A172 (cell line): ENCODE measurements at places on chromosomes 11 and 22. TPM values are rescaled to one million over a fixed set of nuclear protein-coding genes. Genes with fewer than 3 reads are reported as not detected.

The SPECC1L gene
- 14.0 and 19.3 TPM in 2 replicates for total RNA-seq

- DNase-seq = no peak
Observed at GRCh38 chr11:112418438-112418837, 157.8 kb upstream of the PLET1 start.

The TIMM10 gene
- 59.7 and 95.9 TPM in 2 replicates for total RNA-seq

DNA sequence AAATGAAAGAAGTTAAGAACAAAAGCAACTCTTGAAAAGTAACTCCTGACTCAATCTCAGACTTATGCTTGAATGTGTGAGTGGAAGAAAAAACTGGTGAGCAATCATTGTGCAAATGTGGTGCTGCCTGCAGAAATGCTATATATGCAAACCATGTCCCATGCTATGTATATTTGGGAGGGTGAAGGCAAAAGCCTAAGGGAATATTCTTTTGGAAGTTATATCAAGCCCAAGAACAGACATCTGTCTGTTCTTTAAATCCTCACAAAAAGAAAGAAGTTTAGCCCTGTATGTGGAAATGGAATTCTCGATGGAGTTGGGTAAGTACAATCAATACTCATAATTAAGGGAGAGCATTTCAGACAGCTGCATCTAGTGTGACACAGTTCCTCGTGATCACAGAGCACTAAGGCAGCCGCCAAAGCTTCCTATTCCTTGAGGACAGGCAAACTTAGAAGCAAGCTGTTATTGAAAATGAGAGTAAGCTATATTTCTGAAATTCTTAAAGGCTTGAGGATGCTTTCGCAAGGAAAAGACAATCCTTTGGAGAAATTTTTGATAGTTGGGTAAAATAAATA, 406.5 kb upstream of the CHORDC1 start:
- no peak for DNase-seq

DNA sequence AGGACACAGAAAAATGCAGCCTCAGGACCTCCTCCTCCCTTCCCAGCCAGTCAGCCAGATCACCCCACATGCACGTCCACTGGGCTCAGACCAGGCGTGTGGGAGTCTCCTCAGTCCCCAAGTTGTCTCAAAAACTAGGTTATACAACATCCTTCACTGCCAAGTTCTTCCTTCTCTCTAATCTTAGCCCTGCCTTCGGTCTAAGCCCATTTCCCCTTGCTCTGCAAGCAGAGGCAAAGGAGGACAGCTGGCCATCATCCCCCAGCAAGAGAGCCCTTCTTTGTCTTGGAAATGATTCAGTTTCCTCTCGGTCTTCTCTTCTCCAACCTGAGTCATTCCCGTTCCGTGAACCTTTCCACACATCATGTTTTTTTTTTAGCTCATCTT, 14.0 kb upstream of the NRGN start:
- DNase-seq = peak; percentile 29

DNA sequence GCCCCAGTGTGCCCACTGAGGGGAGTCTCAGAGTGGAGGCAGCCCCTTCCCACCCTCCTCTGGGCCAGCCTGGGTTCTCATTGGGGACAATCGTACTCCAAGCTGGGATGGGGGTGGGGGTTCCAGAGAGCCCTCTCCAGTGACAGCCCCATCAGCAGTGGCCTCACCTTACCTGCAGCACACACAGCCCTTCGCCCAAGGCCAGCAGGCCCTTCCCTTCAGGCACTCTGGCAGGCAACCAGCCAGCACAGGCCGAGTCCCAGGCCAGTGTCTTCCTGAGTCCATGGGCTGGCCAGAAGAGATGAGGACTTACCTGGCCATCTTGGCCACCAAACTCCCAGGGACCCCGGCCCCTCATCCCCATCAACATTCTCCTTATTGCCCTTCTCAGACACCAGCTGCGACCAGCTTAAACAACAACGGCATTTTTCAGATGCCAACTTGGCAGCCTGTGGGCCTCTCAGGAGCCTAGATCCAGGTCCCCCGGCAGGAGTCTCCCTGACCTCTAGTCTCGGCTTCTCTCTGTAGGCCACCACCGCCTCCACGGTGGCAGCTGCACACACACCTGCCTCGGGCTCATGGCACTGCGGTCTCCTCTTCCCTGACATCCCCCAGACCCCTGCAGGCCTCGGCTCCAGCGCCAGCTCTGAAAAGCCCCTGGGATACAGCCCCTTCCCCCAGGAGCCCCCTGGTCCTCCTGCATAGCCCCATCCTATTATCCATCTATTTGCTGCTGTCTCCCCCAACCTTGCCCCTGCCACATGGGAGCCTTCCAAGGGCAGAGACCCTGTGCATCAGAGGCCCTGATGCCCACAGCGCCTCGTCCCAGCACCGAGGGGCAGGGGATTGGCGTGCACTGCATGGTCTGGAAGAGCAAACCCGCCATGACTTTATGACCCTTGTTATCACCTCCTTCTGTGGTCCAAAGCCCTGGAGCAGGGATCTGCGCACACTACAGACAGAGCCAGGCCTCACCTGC, 111.2 kb upstream of the FGF3 start:
- no peak for DNase-seq

GRCh38 chr11:101182467-101182866, 52.9 kb upstream of the PGR start:
- DNase-seq = no peak

The CD3G gene
- total RNA-seq = not detected in 2 replicates

DNA sequence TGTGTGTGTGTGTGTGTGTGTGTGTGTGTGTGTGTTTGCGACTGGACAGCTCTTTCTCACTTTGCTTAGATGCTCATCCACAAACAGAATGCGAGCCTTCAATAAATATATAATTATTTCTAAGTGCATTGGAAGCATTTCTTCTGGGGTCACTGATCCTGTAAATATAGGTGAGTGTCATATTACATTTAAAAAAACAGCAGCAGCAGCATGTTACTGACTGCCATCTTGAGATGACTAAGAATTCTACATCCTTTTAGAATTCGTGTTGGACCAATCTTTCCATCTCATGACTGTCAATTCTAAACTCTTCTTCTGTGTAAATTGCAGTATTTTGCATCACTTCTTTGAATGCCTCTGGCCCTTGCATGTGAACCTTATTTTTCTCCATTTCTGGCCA, 238.0 kb upstream of the DDI1 start:
- no peak for DNase-seq

The OPCML gene
- not detected in 2 replicates for total RNA-seq

DNA sequence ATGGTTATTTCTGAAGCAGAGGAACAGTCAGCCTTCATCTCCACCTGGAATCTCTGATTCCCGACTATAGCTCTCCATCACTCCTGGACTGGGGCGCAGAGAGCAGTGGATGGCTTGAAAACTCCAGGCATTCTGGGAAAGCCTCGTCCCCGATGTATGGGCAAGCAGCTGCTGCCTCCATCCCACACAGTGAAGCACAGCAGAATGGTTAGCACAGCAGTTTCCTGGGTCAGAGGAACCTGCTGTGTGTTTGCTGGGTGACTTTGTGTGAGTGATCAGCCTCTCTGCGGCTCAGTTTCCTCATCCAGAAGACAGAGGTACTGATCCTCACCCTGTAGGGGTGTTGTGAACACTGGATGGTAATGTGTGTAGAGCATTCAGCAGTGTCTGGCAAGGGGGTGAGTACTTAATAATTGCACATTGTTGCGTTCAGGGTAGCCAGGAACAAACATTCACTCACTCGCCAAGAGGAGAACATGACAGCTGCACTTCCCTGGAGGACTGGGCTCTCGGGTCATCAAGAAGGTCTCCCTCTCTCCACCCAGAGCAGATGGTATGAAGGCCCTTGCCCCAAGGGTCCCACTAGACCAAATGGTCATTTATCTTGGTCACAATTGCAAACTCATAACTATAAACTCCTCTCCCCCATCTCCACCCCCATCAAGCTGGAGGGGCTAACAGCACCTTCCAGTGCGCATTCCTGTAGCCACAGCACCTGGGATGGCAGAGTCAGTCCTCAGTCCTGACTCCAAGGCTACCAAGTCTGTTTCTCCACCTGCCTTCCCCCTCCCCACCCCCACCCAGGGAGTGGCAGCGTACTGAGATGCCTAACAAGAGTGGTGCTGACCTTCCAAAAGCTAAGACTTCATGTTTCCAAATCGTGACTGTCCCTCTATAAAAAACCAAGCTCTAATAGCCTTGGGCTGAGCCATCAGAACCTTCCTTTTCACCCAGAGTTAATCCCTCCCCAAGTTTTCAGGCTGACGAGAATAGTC, 1.5 kb upstream of the CHST1 start:
- no peak for DNase-seq

- DNase-seq = no peak
Observed at GRCh38 chr11:67027943-67028542, 5.1 kb downstream of the SYT12 start.

DNA sequence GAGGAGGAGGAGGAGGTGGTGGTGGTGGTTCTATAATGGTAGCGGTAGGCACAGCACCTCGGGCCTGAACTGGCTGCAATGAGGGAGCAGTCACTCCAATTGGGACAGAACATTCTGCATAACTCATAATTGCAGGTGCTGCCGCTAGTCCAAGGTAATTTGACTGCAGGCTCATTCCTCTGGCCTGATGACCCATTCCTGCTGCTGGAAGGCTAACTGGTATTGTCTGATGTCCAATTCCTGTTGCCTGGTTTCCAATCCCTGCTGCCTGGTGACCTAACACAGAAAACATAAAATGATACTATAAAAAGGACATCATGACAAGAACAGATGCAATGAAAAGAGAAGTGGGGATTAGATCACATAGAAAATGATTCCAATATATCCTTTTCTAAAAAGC, 7.9 kb upstream of the AGBL2 start:
- no peak for DNase-seq

The RASD2 gene
- 0.50 and 0.59 TPM in 2 replicates for total RNA-seq

- DNase-seq = no peak
Observed at GRCh38 chr11:114017723-114018122, 41.8 kb upstream of the ZBTB16 start.

DNA sequence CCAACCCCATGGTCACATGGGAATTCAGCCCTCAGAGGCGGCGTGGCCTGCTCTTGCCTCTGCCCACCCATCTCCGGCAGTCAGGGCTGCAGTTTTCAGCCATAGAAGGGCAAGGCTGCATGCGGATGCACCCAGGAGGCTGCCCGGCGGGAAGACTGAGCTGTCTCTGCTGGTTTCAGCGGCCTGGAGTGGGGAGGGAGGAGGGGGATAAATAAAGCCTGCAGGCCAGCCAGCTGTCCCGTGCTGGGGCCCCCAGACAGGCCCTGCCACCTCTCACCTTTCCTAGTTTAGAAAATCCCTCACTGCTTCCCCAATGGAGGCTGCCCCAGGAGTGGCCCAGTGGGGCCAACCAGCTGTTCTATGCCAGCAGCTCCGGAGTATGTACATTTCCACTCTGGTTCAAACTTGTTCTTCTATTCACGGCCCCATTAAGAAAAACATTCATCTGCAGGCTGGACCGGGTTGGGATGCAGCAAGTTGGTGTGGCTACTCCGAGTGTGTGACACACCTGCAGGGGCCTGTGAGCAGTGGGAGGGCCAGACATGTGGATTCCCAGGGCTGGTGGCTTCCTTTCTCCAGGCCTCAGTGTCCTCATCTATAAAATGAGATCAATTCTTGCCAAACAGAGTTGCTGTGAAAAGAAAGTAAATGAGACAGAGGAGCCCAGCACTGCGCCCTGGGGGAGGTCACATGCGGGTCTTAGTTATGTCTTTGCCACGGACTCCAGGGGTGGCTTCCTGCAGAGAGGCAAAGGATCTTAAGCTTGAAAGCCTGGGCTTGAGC, 5.0 kb downstream of the MICALL1 start:
- DNase-seq = no peak

GRCh38 chr11:5004424-5005274, 10.0 kb downstream of the OR51L1 start:
- DNase-seq = peak; percentile 36

The GSTT2 gene
- not detected in 2 replicates for total RNA-seq

DNA sequence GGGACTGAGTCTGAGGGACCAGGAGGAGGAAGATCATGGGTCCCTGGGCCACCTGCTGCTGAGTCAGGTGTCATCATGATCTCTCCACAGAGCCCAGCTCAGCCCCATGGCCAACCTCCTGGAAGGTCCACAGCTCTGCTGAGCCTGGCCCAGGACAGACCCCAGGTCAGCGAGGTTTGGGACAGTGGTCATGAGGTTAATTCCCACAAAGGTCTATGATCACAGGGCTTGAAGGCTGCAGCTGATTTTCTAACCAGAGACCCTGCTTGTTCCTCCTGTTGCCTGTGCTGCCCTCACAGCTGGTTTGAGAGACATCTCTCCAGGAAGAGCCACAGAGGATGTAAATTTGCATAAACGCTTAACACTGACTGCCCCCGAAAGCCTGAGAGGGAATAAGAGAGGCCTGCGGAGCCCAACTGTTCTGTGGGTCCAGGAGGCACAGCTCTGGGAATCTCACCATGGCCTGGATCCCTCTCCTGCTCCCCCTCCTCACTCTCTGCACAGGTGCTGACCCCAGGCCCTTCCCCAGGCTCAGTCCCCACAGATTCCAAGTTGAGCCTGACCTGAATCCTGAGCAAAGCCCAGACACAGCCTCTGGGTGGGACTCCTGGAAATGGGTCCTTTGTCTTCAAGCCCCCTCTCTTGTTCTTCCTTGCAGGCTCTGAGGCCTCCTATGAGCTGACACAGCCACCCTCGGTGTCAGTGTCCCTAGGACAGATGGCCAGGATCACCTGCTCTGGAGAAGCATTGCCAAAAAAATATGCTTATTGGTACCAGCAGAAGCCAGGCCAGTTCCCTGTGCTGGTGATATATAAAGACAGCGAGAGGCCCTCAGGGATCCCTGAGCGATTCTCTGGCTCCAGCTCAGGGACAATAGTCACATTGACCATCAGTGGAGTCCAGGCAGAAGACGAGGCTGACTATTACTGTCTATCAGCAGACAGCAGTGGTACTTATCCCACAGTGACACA, 102.8 kb downstream of the GGTLC2 start:
- DNase-seq = no peak

GRCh38 chr11:69837791-69838190, 18.6 kb upstream of the FGF3 start:
- no peak for DNase-seq

The KRTAP5-9 gene
- not detected in 2 replicates for total RNA-seq

DNA sequence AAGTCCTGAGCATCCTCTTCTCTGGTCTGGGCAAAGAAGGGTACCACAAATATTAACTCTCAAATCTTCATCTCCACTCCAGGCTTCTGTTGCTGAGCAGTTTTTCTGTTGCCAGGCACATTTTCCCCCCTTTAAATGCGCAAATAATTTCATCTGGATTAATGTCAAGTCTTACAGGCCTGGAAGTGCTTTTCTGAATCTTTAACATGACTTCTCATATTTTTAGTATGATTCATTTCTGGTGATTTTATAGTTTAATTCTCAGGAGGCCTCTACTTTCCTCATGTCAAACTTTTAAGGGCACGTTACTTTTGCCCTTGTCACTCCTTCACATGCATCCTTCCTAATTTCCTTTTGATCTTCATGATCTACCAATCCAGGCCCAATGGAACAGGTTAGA, 510.2 kb downstream of the METTL15 start:
- no peak for DNase-seq

DNA sequence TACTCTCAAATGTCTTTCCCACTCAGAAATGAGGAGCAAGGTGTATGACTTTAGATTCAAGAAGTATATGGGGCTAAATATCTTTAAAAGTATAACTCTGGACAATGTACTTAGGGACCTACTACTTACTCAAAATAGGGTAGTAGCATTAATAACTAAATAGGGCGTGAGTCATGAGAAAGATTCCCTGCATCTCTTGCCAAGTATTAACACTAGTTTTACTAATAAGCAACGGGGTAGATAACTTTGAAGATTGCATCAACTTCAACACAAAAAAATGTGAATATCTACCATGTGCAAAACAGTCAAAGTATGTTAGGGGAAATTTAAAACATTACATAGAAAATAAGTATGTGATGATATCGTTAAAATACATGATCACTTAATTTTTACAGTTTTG, 99.6 kb downstream of the PGR start:
- no peak for DNase-seq
